ENCODE measurements at places on chromosomes 2 and 18. TPM values are rescaled to one million over a fixed set of nuclear protein-coding genes. Genes with fewer than 3 reads are reported as not detected.

- H3K36me3 ChIP-seq, result no peaks in the 10 kb centered on the region
- no peaks in the 10 kb centered on the region for H3K27me3 ChIP-seq
- no peak overlapping the region for H3K4me3 ChIP-seq
Observed at GRCh38 chr2:220736778-220737177, 835.3 kb downstream of the EPHA4 start.

GRCh38 chr18:10476338-10476791, 21.9 kb downstream of the APCDD1 start:
- H3K27me3 ChIP-seq, result no peaks in the 10 kb centered on the region
- H3K36me3 ChIP-seq, result no peaks in the 10 kb centered on the region
- no peak overlapping the region for H3K4me3 ChIP-seq
- DNase-seq, result no peak
- no peaks in the 10 kb centered on the region for H3K4me1 ChIP-seq

DNA sequence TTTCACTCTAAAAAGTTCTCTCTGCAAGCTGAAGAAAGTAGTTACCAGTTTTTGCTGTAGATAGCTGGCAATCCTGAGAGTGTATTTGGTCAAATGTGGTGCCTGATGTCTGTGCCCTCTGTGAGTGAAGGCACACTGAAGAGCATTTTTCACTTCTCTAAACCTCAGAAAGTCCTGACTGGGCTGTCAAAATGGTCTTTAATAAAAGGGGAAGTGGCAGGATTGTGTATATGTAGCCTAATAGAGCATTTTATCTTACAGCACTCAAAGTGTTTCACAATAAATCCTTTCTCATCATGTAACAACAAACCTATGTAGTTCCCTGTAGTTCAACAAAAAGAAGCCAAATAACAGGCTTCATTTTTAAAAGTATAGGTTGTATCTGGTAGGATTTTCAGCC, 1552.3 kb upstream of the SLC39A10 start:
- H3K36me3 ChIP-seq, result no peaks in the 10 kb centered on the region
- no peak overlapping the region for H3K4me3 ChIP-seq
- DNase-seq, result no peak
- H3K4me1 ChIP-seq, result no peaks in the 10 kb centered on the region

DNA sequence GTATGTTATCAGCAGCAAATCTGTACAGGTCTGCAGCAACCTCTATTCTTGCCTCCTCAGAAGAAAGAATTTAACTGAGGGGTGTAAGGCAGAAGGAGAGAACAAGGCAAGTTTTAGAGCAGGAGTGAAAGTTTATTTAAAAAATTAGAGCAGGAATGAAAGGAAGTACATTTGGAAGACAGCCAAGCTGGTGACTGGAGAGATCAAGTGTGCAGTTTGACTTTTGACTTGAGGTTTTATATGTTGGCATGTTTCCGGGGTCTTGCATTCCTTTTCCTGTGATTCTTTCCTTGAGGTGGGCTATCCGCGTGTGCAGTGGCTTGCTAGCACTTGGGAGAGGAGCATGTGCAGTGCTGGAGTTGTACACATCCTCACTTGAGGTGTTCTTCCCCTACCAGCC, 16.5 kb upstream of the CERS6 start:
- DNase-seq, result no peak
- H3K4me1 ChIP-seq, result no peaks in the 10 kb centered on the region
- H3K36me3 ChIP-seq, result no peaks in the 10 kb centered on the region
- no peak overlapping the region for H3K27ac ChIP-seq

GRCh38 chr2:126885751-126886210, 12.9 kb upstream of the TEX51 start:
- peak; percentile 28 for DNase-seq
- H3K27me3 ChIP-seq, result no peaks in the 10 kb centered on the region
- no peak overlapping the region for H3K27ac ChIP-seq
- H3K4me1 ChIP-seq, result no peaks in the 10 kb centered on the region

DNA sequence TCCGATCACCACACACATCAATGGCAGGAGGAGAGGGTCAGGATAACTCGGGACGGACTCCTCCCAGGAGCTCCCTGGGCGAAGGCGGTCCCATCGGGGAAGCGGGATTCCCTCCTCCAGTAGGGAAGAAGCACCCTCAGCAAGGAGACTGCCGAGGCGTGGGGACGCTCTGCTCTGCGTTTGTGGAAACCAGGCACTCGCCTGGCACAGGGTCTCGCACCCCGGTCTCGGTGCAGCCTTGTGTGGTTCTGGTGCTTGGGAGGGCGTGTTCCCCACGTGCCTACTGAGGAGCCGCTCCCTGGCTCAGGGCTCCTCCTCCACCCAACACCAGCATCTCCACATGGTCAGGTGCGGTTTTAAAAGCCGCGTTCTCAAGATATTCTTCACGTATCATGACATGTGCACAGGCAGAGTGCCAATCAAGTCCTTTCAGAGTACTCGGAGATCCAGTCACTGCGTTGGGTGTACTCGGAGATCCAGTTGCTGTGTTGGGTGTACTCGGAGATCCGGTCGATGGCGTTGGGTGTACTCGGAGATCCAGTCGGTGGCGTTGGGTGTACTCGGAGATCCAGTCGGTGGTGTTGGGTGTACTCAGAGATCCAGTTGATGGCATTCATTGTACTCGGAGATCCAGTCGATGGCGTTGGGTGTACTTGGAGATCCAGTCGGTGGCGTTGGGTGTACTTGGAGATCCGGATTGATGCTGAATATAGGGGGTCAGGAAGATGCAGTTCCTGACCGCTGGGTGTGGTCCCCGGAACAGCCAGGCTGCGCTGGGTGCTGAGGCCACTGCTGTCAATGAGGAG, 117.5 kb downstream of the RTP5 start:
- no peaks in the 10 kb centered on the region for H3K36me3 ChIP-seq
- H3K4me1 ChIP-seq, result no peaks in the 10 kb centered on the region
- H3K27ac ChIP-seq, result no peak overlapping the region
- no peak overlapping the region for H3K4me3 ChIP-seq
- DNase-seq, result no peak

- no peak overlapping the region for H3K27ac ChIP-seq
- no peaks in the 10 kb centered on the region for H3K27me3 ChIP-seq
- H3K4me3 ChIP-seq, result no peak overlapping the region
- no peaks in the 10 kb centered on the region for H3K36me3 ChIP-seq
- no peaks in the 10 kb centered on the region for H3K4me1 ChIP-seq
Observed at GRCh38 chr2:58891828-58892377, 650.8 kb upstream of the FANCL start.

DNA sequence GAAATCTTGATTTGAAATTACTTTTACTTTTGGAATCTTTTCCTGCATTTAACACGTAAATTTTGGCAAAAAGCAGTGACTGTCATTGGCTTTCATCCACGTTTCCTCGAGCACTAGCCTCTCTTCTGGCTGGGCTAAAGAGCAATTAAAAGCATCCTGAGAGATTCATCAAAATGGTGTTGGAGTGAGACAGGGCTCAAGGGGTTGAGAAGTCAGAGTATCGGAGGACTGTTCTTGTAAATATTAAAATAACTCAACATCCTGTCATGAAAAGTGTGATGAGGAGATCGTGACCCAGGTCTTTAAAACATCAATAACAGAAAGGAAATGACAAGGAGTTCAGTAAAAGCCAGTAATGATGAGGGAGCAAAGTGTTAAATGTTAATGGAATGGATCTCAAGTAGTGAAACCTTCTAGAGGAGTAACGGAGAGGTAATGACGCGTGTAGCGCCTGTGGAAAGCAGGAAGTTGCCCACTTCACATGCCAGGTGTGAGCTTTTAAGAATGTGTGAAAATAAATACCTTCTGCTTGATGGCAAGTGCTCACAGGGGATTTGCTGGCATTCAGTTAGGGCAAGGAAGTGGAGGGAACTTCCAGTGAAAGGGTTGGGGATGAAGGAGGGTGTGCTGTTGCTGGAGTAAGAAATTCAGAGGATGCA, 754.4 kb downstream of the ADCYAP1 start:
- no peaks in the 10 kb centered on the region for H3K36me3 ChIP-seq
- no peaks in the 10 kb centered on the region for H3K27me3 ChIP-seq
- H3K4me3 ChIP-seq, result no peak overlapping the region
- H3K27ac ChIP-seq, result no peak overlapping the region
- no peak for DNase-seq

DNA sequence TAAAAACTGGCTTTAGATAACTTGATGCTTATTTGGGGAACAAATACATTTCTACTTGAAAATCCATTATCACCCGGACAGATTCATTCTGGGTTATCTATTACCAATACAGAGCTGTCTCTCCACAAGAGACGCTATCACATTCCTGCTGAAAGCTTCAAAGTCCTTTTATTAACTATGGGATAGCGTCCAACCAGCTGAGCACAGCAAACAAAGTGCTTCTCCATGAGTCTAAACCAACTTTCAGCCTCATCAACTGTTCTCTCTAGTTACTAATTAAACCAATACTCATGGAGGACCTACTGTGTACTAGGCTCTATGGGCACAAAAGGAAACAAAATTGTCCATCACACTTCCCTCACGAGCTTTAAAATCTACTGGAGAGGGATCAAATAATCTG, 132.8 kb downstream of the L3MBTL4 start:
- H3K4me1 ChIP-seq, result peaks cover 10% of the 10 kb centered on the region
- H3K27ac ChIP-seq, result no peak overlapping the region
- no peaks in the 10 kb centered on the region for H3K36me3 ChIP-seq
- no peak overlapping the region for H3K4me3 ChIP-seq

DNA sequence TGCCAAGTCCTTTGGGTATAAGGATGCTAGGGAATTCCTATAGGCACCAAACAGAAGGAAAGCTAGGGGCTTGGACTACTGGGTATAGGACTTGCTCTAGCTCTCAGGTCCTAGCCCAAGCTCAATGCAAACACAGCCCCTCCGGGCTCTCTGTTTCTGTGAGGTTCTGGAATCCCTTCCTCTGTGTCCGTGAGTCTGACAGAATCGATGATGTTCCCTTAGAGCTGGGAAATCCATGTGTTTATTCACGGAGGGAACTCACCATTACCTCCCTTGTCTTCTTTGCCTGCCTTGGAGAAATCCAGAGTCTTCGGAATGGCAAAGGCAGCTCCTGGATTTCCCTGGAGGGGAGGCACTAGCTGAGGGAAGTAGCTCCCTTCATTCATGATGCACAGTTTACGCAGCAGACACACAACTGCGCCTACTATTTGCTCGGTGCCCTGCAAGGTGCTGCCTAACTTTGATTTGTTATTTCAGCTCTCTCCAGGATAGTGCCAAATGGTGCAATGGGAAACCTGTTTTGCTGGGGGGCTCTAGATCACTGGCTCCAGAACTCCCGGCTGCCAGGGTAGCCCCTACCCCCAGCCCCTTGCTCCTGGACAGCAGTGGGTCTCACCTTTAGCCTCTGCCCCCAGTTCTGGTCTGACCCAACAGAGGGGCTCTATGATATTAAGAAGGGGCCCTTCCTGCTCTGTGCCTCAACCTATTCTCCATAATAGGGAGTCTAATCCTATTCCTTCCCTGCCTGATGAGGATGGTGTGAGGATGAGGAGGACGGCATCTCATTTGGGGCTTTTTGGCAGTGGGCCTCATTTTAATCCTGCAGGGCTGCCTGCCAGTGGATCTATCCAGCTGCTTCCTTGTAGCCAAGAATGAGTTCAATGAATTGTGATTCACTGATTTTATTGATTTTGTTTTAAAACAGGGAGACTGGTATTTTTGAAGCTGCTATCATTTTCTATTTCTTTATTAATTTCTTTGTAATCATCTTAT, 8.4 kb upstream of the PSMD1 start:
- peak overlapping the region; percentile 45 for H3K27ac ChIP-seq
- no peak for DNase-seq
- no peaks in the 10 kb centered on the region for H3K4me1 ChIP-seq
- H3K36me3 ChIP-seq, result no peaks in the 10 kb centered on the region

- no peaks in the 10 kb centered on the region for H3K36me3 ChIP-seq
- no peak overlapping the region for H3K27ac ChIP-seq
- DNase-seq, result no peak
- no peak overlapping the region for H3K4me3 ChIP-seq
- H3K27me3 ChIP-seq, result no peaks in the 10 kb centered on the region
- no peaks in the 10 kb centered on the region for H3K4me1 ChIP-seq
Observed at GRCh38 chr2:121707344-121707919, 29.2 kb downstream of the NIFK start.

GRCh38 chr18:79624356-79625170, 55.0 kb upstream of the CTDP1 start:
- H3K4me3 ChIP-seq, result no peak overlapping the region
- no peaks in the 10 kb centered on the region for H3K4me1 ChIP-seq
- H3K27me3 ChIP-seq, result no peaks in the 10 kb centered on the region
- H3K27ac ChIP-seq, result no peak overlapping the region
- DNase-seq, result peak; percentile 23

DNA sequence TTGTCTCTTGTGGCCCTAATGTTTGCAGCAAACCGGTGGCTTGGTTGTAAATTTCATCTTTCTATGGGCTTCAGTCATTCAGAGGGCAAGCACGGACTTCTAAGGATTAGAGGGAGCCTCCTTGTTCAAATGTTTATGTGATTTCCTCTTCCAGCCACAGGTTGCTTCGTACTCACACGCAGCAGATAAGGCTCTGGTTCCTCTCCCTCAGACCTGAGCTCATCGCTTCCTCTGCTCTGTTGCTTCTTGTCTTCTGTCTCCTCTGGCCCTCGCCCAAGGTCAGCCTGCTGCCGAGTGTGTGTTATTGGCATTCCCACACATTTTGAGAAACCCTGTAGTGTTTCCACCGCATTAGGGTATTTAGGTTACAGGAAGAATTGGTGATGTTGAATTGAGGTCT, 44.0 kb downstream of the MYL12B start:
- no peak for DNase-seq
- no peaks in the 10 kb centered on the region for H3K4me1 ChIP-seq
- H3K4me3 ChIP-seq, result no peak overlapping the region
- no peak overlapping the region for H3K27ac ChIP-seq

DNA sequence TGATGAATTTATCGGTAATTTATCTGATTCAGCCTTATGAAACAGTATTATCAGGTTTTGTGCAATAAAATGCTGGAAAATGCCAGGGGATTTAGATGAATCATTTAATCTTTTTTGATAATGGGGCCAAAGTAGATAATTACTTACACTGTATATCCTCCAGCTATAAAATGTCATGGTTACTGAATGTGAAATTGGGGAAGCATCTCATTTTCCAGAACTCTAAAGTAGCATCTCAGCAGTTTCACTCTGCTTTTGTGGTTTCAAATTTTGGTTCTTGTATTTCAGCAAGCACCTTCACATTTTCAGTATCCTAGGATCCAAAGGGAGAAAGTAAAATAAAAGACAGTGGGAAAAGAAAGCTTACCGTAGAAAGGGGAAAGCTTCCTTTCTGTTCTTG, 12.8 kb downstream of the ANKRD62 start:
- H3K36me3 ChIP-seq, result no peaks in the 10 kb centered on the region
- no peaks in the 10 kb centered on the region for H3K27me3 ChIP-seq
- H3K4me1 ChIP-seq, result peaks cover 14% of the 10 kb centered on the region
- H3K4me3 ChIP-seq, result no peak overlapping the region
- DNase-seq, result no peak

UPP2 gene
- total RNA-seq, result 36.4 TPM

IL1RL2 gene
- total RNA-seq, result 1.6 TPM

G6PC2 gene
- not detected for total RNA-seq

PSMA8 gene
- not detected for total RNA-seq

MARCO gene
- total RNA-seq, result 94.0 TPM

TUBA3E gene
- total RNA-seq, result not detected

IL36A gene
- not detected for total RNA-seq

All from right lobe of liver (tissue), 6 donors.